ENCODE measurements at places on chromosomes 12 and 14. TPM values are rescaled to one million over a fixed set of nuclear protein-coding genes. Genes with fewer than 3 reads are reported as not detected.

HAL gene
- total RNA-seq = 2.5 TPM

VRTN gene
- not detected for total RNA-seq

NDRG2 gene
- total RNA-seq = 135 TPM

PLEKHG7 gene
- 0.84 TPM for total RNA-seq

DNA sequence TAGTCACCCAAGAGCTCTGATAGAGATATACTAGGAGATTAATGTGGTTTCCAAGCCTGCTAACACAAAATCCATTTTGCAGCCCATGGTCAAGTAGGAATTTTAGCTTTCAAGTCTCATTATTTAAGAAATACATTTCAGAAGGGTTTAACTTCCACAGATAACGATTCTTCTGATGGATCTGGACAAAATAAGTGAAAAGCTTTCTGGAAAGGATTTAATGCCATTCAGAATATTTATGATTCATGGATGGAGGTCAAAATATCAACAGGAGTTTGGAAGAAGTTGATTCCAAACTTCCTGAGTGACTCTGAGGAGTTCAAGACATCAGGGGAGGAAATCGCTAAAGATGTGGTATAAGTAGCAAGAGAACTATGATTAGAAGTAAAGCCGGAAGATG lies 214.6 kb downstream of the ATXN7L3B start:
- DNase-seq = no peak

DNA sequence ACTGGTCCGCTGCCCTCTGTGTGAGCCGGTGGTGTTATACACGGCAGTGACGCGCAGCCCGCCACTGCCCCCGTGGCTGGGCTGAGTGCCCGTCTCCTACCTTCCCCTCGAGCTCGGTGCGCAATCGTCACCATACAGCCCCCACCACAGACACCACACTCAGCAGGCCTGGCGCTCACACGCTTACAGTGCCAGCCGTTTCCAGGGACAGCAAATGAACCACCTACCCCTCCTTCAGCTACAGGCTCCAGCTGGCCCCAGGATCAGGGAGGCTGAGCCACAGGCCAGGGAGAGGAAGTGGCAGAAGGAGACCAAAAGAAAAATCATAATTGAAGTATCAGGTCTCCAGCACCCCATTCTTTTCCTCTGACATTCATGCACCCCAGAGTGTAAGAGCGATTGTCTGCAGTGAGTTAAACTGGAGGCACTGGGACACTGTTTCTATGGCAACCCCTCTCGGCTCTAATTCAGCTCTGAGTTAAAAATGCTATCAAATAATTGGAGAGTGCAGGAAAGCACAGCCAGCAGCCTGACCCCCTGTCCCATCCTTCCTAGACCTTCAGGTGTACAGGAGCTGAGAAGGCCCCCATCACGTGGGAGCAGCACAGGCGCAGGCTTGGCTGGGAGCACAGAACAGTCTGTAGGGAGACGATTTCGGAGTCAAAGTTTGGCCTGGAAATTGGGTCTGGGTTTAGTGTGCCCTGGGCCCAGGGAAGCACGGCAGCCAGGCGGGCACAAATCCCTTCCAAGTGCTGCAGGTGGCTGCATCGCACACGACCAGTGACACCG lies 18.0 kb downstream of the LRTM2 start:
- DNase-seq = no peak

- DNase-seq = peak; percentile 55
Observed at GRCh38 chr12:107684990-107685359, 624 bp upstream of the PWP1 start.

DNA sequence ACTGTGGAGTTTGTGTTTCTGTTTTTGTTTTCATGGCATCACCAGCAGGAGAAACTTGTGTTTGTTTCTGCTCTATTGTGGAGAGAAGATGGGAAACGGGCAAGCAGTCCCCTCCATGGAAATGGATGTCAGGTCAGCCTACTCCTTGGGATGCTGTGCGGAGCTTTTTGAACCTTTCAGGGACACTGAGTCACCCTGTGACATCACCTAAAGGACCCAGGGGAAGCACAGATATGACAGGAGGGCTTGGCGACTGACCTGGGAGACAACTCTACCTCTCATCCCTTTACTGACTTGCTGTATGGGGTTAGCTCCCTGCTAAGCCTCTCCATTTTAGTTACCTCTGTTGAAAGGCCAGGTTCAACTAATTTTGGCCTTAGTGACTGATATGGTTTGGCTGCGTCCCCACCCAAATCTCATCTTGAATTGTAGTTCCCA lies 706.9 kb upstream of the TMEM132C start:
- no peak for DNase-seq

DNA sequence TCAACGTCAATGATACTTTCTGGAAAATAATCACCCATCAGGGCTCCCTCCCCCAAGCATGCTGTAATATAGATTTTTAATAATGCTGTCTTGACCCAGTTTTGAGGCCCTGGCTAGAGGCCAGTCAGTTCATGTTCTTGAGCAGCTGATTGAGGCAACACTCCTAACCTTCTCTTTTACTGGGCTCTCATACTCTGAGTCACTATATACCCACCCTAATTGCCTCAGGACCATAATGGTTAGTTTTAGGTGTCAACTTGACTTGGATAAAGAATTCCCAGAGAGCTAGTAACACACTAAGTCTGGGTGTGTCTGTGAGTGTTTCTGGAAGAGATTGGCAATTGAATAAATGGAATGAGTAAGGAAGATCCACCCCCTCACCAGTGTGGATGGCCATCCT lies 527.0 kb upstream of the ATP2B1 start:
- no peak for DNase-seq
